ENCODE measurements at places on chromosomes 1 and 21.

DNA sequence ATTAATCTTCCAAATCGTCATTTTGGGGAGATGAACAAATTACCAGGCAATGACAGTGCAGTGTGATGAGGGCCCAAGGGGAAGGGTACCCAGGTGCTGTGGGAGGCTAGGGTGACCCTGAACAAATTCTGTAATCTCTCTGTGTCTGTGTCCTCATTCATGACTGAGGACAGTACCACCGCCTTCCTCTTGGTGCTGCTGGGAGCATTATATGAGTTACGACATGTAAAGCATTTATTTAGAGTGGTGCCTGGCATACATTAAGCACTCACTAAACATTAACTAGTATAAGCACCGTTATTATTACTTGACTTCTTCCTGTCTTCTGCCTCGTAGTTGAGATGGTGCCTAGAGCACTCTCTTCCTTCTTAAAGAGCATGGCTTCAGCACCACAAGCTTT is 468.2 kb upstream of the VAMP3 start:
- DNase-seq = no peak

DNA sequence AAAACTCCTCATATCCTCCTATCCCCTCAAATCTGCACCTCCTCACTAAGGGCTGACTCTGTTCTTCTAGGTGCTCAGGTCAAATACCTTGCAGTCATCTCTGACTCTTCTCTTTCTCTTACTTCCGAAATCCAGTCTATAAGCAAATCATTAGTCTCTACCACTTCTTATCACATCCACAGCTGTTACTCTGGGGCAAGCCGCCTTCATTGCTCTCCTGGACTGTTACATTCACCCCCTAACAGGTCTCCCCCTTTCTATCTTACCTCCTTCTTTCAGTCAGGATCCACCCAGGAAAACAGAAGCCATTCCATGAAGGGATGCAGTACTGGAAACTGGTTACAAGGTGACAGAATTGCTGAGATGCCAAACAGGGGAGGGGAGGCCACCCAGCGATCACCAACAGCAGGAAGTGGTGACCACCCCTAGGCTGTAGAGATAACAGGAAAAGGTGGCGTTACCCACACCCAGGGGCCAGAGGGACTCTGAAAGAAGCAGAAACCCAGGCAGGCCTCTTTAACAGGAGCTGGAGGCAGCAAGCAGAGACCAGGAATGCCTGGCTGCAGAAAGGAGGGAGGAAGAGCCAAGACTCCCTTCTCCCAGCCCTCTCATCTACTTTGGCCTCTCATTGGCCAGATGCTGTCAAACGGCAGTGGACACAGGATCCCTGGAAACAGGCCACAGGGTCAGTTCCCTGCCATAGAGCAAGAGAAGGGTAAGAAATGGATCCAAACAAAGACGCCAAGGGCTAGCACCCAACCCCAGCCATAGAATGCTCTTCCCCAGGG is 55.5 kb upstream of the FOXO6 start:
- no peak for DNase-seq

DNA sequence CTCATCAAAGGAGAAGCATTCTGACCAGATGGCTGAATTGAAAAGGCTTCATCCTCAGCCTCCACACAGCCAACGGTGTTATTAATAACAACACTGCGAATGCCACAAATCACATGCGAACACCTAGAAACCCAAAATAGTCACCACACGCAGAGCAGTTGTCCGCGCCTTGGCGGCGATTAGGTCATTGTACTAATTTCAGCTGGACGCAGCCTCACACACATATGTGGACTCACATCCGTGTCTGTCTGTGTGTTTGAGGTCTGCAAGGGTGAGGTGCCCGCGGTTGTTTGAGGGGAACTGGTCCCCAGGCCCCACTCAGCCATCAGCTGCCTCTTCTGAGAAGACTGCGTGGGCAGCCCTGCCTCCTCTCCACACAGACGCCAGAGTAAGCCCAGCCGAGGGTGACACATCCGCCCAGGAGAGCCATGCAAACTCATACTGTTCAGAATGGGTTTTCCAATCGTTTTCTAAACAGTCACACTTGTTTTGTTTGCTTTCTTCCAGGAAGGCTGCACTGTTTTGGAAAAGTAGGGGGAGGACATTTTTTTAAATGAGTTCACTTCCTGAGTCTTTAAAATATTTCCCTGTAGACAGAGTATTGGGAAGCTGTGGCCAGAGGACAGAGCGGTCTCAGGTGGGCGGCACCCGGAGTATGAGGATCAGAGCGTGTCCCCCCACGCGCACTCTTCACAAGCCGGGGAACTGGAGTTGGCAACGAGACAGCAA is 53.4 kb downstream of the TOMM20 start:
- DNase-seq = peak; percentile 37

DNA sequence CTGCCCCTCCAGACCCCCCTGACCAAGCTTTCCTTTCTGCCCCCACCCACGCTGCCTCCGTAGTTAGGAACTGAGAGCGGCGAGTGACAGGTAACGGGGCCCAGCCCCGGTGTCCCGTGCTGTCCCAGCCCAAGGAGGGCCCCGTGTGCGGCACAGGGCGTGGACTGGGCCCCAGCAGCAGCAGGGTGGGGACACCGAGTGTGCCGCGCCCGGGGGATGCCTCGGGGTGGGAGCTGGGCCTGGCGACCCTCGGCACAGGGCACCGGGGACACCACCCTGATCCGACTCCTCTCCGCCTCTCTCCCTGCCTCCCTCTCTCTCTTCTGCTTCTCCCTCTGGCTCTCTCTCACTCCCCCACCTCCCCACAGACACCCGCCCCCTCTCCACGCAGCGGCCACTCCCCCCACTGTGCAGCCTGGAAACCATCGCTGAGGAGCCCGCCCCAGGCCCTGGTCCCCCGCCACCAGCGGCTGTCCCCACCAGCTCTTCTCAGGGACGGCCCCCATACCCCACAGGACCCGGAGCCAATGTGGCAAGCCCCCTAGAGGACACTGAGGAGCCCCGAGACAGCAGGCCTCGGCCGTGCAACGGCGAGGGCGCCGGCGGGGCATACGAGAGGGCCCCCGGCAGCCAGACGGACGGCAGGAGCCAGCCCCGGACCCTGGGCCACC is 22.7 kb downstream of the PANK4 start:
- DNase-seq = no peak

DNA sequence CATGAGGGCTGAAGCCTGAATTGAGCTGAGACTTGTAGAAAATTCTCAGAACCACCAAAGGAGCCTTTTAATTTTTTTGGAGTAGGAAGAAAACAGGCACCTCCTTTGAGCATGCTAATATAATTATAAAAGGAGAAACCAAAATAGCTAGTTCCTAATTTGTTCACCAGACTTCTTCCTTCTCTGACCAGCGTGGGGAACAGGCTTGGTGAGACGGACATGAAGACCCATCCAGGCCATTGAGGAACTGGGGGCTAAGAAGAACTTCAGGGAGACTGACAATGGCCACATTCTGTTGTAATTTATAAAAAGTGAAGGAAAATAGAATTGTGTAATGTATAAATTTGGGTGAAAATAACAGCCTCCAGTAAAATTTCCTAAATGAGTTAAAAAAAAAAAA is 62.6 kb downstream of the MAN1C1 start:
- no peak for DNase-seq

All from NCI-H748 treated with DMSO at 0.1 percent for 48 hours (cell line).